ENCODE measurements at places on chromosomes 3 and 15. TPM values are rescaled to one million over a fixed set of nuclear protein-coding genes. Genes with fewer than 3 reads are reported as not detected.

Gene CPN2
- not detected for total RNA-seq

Gene MLF1
- 8.2 TPM for total RNA-seq

Gene MESP1
- 0.17 TPM for total RNA-seq

Gene RAP2B
- 18.3 TPM for total RNA-seq

Gene SEMA7A
- 5.8 TPM for total RNA-seq

Gene ADAMTS17
- not detected for total RNA-seq

Gene TF
- total RNA-seq, result 0.32 TPM

Gene OSTN
- total RNA-seq, result not detected

Gene SCAANT1
- not detected for total RNA-seq

Gene GPR171
- total RNA-seq, result not detected

Gene MKRN3
- 0.32 TPM for total RNA-seq

Gene PIK3CB
- total RNA-seq, result 3.9 TPM

Measured in bronchial smooth muscle cell (primary cell).